ENCODE measurements at places on chromosomes 1 and 21.

GRCh38 chr21:44306936-44307704 is 7.3 kb downstream of the PFKL start:
- no peak for DNase-seq

DNA sequence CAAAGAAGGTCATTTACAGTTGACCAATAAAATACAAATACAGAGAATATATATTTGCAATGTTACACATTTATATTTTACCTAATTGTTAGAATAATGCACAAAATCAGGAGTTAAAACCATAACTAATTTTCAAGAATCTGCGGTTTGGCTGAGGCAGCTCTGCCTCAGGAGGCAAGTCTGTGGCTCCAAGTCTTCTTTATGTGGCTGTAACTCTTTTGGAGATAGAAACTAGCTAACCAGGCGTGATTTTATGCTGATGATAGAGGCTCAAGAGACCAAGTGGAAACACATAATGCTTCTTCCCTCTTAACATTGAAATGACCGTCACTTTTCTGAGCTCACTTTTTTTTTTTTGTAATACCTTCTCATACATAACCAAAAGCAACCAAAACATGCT is 744.7 kb upstream of the CXADR start:
- DNase-seq = no peak

DNA sequence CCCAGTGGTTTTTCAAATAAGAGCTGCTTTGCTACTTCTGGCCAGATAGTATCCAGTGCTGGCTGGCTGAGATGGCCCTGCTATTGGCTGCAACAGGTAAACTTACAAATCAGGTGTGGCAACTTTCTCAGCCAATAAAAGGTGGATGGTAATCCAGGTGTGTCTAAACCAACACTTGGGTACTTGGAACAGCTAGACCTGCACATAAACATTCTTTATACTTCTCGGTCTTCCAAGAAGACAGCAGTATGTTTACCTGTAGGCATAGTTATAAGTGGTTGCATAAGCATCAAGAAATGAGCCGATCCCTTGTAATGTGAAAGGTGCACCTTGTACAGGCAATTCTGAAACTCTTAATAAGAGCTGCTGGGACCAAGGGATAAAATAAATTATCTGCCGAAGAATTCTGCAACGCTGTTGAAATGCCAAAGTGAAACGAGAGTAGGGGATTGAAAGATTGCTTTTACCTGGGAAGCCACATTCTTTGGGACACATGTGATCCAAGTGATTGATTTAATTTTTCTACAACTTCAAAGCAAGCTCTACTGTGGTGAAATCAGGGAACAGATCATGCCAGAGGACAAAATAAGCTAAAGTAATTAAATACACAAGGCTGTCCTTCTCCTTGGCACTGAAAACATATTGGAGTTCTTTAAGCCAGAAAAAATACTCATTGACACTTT is at the start of gene CLDN8:
Gene CLDN8, minus strand, starts transcription at position 57 of the 683 bp plus-strand sequence. CDS start 172 bp downstream, outside the sequence.
- no peak for DNase-seq

DNA sequence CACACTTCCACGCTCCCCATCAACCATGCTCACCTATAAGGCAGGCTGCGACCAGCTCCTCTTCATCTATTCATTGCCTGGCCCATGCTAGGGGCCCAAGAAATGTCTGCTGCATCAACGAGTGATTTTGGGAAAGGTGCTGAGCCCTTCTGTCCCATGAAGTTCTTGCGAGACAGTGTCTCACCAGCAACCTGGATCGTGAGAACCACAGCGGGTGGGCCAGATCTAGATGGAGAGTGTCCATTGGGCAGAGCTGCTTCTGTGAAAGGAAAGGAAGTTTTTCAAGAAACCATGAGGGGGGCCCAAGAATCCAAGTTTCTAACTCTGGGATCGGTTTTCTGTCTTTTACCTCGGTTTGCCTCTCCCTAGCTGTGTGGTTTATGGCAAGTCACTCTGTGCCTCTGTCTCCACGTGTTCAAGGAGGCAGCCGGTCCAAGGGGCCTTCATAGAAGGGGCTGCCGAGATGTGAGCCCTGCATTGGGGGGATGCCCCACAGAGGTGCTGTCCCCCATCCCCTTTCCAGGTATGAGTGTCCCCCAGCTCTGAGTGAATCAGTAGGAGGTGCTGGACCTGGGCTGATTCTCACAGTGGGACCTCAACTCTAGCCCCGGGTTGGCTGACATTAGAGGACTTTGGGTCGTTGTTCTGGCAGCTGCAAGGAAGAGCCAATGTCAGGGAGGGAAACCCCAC is 8.3 kb upstream of the PADI1 start:
- DNase-seq = no peak

DNA sequence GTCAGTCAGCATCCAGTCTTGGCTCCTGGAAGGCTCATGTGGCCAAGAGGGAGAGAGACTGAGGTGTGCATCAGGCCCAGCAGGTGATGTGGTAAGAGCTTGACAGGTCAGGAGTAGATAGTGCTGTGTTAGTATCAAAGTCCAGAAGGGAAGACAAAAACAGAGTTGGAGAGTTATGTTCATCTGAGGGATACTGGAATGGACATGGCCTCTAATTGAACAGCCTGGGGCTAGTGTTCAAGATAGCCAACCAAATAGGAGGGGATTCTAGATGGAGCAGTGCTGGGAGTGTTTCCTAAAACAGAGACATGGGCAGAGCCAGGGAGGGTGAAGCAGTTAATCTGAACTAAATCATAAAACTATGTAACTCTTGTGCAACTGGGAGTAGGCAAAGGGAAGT is 120.7 kb upstream of the MARK1 start:
- no peak for DNase-seq

DNA sequence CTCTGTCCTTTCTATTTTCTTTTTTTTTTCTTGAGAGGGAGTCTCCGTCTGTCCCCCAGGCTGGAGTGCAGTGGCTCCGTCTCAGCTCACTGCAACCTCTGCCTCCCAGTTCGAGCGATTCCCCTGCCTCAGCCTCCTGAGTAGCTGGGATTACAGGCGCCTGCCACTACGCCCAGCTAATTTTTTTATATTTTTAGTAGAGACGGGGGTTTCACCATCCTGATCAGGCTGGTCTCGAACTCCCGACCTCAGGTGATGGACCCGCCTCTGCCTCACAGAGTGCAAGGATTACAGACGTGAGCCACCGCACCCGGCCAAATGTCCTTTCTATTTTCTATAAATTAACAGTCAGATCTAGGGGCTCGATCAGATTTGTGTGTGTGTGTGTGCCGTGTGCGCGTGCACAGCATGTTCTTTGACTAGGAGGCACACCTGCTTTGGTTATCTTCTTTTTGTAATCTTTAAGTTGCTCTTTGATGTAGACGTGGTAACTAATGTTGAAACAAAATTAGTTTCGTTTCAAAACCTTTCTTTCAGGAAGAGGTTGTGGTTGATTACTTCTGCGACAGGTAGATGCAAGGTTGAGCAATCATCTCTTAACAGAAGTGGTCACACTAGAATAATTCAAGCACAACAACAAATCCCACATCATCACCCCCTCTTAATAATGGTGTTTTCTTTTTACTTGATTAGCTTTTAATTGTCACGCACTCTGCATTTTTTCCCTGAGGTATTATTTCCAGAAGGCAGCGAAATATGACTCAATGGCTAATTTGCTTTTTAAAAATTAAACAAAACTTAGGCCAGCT is 779 bp upstream of the DEGS1 start:
- DNase-seq = no peak

- no peak for DNase-seq
Measured at GRCh38 chr1:225435487-225435886, 7.6 kb upstream of the LBR start.

- DNase-seq = peak; percentile 88
Measured at GRCh38 chr1:68111519-68112436, 61.4 kb upstream of the DIRAS3 start.

DNA sequence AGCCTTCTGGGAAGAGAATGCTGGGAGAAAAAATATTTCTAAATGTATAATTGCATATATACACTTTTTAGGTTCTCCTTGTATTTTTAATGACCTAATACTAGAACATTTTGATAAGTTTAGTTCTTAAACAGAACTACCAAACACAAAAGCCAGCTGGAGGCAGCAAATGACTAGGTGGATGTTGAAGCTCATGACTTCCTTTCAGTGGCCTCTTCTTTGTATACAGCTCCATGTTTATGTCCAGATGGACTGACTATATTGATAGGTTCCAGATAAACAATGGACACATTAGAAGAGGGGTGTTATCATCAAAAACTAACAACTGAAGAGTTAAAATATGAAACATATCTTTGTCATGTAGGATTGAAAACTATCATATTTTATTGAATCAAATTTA is 52.5 kb downstream of the LRRC8D start:
- no peak for DNase-seq

DNA sequence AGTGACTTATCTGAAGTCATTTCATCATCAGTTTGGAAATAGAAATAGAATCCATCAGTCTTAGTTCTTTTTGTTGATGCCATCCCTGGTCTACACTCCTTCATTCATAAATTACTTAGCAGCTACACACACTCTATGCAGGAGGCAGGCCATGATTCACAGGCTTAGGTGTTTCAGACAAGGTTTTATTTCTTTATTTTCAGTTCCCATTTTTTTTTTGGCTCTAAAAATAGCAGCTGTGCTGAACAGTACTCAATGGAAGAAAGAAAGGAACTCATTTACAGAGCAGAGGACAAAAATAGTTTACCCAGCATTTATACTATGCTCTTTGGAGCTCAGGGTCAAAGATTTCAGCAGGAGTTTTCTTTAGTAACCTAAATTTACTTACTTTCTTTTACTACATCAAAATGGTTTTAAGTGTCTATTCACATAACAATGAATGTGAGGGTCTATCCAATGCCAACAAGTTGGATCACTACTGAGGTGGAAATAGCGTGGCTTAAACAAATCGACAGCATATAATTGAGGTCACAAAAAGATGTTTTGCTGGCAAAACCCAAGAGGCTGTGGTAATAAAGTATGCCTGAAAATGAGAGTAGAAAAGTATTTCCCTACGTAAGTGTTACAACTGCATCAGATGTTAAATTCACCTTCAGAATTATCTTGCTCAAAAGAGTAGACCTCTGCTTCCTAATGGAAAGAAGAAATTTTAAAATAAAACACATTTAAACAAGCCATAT is 7.7 kb downstream of the KRTAP19-8 start:
- DNase-seq = no peak

DNA sequence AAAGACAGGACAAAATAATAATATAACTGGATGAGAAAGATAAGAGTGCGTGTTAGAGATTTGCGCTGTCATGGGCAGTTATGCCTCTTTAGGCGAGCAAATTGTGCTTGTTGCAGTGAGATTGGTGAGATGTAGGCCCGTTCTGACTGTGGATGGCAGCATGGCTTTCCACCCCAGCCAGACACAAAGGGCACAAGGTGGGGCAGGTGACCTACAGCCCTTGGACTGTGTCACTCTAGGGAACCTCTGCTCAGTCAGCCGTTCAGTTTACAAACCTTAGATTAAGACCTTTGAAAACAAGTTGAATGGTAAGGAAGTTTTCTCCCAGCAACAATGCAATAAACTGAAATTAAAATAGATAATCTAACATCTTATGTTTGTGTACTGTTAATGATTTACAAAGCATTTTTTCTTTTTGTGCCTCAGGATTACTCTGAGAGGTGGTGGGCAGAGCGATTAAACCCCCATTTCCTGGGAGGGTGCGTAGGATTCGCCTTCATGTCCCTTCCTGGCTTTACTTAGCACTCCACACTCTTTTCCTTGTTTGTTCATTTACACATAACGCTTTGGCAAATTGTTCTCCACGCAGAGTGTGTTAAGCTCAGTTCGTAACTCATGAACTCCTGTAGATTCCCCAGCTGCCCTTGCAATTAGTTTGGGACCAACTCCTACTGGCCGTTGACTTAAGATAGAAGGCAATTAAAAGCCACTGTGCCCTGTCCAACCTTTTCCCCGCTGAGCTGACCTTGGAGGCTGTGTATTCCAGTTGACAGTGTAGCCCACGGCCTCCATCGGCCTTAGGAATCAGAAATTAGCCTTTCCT is 58.1 kb upstream of the IGSF5 start:
- no peak for DNase-seq

GRCh38 chr1:224676551-224676950 is 60.4 kb downstream of the CNIH3 start:
- no peak for DNase-seq

DNA sequence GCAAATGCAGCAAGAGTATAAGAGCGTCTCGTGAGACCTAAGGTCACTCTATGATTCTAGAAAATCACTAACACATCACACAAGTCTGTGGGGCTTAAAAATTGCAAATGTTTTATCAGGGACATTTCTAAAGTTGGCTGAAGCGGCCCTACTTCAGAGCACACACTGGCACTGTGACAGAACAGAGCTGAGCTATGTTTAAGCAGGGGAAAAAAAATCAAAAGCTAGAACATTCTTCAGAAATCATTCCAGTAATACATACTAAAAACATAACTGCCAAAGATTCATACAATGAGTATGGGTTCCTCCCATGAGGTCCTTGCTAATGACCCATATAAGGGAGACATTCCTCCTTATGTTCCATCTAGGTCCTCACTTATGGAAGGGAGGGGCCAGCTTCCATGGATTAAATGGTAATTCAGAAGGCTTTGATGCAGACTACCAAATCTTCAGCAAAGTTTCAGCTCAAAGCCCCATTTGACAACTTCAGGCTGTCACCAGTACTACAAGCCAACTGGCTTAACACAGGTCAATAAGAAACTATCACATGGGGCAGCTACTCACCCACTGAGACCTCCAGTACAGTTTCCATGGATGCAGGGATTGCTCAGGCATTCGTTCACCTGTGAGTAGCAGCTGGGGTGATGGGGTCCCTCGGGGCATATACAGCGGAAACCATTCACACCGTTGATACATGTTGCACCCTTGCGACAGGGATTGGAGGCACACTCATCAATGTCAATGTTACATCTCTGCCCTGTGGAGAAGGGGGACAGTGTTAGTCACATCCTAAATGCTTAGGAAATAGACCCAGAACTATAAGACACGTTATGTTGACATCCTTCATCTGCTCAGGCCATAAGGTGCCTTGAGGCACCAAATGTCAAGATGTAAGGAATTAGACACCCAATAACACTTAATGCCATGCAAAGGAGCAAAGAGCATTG is 58.4 kb upstream of the ADAM30 start:
- no peak for DNase-seq

DNA sequence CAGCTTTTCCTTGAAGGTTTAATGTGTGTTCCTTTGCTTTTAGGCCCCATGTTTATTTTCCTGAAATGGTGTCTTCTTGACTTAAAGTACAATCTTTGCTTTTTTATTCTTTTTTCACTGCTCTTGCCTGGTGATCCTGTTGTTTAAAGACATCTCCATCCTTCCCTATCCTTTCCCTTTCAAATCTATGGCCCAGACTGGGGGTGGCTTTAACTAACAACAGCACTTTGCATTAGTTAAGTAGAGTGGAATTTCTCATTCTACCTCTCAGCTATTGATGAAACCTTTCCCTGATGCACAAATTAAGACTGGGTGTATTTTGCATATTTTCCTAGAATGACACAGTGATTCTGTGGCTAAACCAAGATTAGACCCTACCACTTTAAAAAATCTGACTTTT is 84.3 kb downstream of the ROR1 start:
- no peak for DNase-seq

Data from AG20443 (cell line).